ENCODE measurements at places on chromosomes 7 and 10.

- DNase-seq = peak; percentile 33
Observed at GRCh38 chr10:23035569-23035968, 59.8 kb upstream of the MSRB2 start.

GRCh38 chr7:2913760-2914387 lies 69.8 kb upstream of the GNA12 start:
- no peak for DNase-seq

DNA sequence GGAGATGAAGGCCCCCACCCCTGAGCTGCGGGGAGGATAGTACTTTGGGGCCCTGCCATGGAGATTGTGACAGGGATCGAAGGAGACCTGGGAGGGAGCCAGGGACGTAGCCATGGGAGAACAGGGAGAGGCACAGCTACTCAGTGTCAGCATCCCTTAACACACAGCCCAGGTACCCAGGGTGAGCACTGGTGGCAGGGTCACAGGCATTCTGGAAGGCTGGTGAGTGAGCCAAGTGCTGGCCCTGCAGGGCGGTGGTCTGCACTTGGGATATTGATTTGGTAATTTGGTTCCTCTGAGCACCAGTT lies 39.8 kb downstream of the VWA2 start:
- DNase-seq = no peak

GRCh38 chr10:824497-824896 lies 107.0 kb downstream of the LARP4B start:
- no peak for DNase-seq

- no peak for DNase-seq
Observed at GRCh38 chr10:48623607-48624132, 18.8 kb upstream of the ARHGAP22 start.

GRCh38 chr7:32223721-32224120 lies 153.5 kb upstream of the PDE1C start:
- no peak for DNase-seq

- no peak for DNase-seq
Observed at GRCh38 chr10:522350-522749, 167.1 kb downstream of the DIP2C start.

- no peak for DNase-seq
Observed at GRCh38 chr10:1208366-1209311, 152.5 kb downstream of the WDR37 start.

DNA sequence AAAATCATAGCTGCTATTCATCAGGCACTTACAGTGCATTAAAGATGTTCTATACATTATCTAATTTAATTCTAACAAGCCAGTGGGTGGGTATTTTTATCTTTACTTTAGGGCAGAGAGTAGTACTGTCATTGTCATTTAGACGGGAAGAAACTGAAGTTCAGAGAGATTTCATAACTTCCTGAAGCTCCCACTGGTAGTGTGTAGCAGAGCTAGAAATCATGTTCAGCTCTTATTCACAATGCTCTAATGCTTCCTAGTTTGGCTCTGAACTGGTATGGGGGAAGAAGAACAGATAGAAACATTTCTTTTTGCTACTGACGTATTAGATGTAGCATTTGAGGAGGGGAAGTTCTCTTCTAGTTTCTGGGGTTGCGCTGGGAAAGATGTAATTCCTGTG lies 116.7 kb downstream of the CYP26A1 start:
- DNase-seq = peak; percentile 44

Measured in pons (tissue), 1 donor.